ENCODE measurements at places on chromosomes 11 and 22.

GRCh38 chr11:102317768-102318103 is 452 bp downstream of the BIRC3 start:
- no peak for DNase-seq

DNA sequence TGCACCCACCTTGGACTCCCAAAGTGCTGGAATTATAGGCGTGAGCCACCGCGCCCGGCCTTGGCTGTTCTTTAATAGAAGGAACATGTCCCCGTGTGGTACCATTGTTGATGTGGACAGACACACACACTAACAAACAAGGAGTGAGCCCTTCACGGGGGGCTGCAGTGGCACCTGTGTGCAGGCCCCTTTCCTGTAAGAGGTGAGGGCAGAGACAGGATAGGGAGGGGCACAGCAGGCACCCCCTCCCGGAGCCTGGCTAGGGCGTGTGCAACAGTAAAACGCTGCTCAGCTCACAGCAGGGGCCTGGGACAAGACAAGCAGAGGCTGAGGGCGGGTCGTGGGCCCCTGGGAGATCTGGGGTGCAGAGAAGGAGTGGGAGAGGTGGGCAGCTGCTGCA is 37.8 kb downstream of the GRIK4 start:
- DNase-seq, result no peak

- no peak for DNase-seq
Measured at GRCh38 chr22:48247829-48248228, 1485.4 kb downstream of the TBC1D22A start.

DNA sequence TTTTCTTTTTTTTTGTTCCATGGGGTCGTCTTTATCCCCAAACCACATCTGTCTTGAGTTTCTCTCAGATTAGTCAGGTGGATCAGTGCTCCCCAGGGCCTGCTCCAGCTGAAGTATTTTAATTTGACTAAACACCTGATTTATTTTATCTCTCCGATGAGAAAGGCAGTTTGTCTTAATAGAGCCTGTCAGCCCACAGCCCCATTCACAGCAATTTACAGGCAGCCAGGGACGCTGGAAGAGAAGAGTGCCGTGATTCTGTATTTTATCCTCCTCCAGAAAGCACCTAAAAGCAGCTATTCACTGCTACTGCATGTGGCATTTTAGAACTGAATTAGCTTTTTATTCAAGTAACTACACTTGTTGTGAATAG is 164.5 kb downstream of the SOX6 start:
- DNase-seq, result no peak

DNA sequence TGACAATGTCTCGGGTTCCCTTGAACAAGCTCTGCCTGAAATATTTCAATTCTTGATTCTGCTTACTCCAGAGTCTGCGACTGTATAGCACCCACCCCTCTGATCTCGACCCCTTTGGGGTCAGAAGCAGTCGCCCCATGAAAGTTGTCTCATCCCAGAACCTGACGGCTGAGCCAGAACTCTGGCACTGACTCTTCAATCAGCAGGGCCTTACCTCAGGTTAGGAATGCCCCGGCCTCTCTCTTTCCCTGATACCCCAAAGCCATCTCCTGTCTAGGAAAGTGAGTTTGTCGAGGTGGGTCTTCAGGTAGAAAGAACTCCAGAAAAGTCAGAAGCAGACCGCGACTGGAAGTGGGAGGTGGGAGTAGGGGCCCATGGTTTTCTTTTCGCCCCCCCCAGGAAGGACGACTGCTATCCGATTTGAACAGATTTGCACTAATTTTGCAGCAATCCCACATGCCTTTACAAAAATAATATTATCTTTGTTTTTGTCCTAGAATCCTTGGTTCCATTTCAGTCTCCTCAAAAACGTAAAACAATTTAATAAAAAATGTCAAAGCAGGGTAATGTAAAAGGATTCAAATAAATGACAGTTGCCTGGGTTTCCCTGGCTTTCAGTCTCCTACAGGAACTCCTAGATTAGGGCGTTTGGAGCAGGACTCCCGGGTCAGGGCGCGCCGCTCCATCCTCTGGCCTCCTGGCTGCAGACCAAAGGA is 898 bp upstream of the ROBO3 start:
- DNase-seq, result no peak

DNA sequence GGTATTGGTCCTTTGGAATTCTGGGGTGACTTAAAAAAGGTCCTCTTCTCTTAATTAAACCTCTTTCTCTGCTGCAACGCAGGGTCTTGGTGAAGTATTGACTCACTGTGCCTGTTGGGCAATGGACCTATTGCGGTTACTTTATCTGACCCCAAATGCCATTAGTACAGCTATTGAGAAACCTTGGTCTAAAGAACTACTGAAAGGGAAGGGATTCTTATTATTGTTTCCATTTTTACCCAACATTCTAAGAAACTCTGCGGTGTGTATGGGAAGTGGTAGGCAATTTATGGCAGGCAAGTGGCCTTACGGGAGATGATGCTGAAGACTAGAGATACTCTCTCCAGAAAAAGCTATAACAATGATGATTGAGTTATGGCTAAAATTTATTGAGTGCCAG is 12.5 kb downstream of the SLC6A5 start:
- DNase-seq, result no peak

- no peak for DNase-seq
Measured at GRCh38 chr22:22619765-22620414, 24.5 kb upstream of the GGTLC2 start.

- no peak for DNase-seq
Measured at GRCh38 chr22:47835726-47836125, 1073.3 kb downstream of the TBC1D22A start.

- no peak for DNase-seq
Measured at GRCh38 chr11:110858547-110858921, 146.3 kb upstream of the ARHGAP20 start.

- DNase-seq, result no peak
Measured at GRCh38 chr11:18650859-18651557, 16.9 kb upstream of the SPTY2D1 start.

DNA sequence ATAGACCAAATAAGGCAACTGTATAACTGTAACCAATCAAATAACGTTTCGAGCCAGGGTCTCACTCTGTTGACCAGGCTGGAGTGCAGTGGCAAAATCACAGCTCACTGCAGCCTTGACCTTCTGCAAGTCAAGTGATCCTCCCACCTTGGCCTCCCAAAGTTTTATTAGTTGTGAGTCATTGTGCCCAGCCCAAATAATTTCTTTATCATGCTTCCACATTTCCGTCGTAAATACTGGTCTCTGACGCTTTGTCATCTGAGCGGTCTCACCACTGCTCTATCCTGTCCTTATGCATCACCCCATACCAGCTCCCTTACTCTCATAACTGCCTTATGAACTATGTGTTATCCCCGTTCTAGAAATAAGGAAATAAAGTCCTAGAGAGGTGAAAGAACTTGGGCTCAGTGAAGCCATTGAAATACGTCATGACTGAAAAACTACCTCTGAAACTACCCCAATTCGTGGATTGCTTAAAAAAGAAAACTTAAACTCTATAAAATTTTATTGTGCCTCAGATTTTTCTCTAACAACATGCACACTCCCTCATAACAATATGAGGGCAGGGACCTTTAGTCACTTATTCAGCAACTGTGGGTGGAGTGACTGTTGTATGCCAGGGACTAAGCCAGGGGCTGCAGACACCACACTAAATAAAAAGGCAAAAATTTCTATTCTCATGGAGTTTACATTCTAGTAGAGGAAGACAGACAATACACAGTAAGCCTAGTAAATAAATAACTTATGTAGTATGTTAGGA is 15.8 kb upstream of the RTN4RL2 start:
- DNase-seq, result no peak

- no peak for DNase-seq
Measured at GRCh38 chr22:21590809-21591641, 23.5 kb downstream of the UBE2L3 start.
